ENCODE measurements at places on chromosomes 4 and X. TPM values are rescaled to one million over a fixed set of nuclear protein-coding genes. Genes with fewer than 3 reads are reported as not detected.

BANK1 gene
- 1.9 TPM for polyA plus RNA-seq

- peak; percentile 68 for DNase-seq
These were observed 18.5 kb upstream of the DRD5 start for GRCh38 chr4:9762823-9763475.

- DNase-seq: no peak
These were observed 166.6 kb downstream of the LHFPL1 start for GRCh38 chrX:112513154-112513553.

RBM41 gene
- 25.8 TPM for polyA plus RNA-seq

- DNase-seq: no peak
These were observed 727.6 kb upstream of the MAGEB2 start for GRCh38 chrX:29487714-29488113.

GRCh38 chr4:117479673-117480072 lies 394.3 kb upstream of the TRAM1L1 start:
- DNase-seq: no peak

DNA sequence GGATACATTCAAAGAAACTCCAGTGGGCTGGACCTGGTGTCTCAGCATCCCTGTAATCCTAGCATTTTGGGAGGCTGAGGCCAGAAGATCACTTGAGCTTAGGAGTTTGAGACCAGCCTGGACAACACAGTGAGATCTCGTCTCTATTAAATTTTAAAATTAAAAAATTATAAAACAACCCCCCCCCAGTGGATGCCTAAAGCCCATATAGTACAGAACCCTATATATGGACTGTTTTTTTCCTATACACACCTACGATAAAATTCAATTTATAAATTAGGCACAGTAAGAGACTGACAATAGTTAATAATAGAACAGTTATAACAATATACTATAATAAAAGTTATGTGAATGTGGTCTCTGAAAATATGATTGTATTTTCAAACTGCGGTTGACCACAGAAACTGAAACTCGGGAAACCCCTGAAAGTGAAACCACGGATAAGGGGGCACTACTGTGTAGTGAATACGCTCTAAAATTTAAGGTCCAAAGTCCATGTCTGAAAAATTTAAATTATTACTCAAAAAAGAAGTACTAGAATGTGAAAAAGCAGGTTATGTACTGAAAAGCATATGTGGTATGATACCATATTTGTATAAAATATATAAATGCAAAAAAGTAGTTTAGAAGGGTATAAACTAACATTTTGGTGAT lies 2.0 kb downstream of the SMIM14 start:
- peak; percentile 20 for DNase-seq

TRO gene
- 96.3 TPM for polyA plus RNA-seq

INTU gene
- polyA plus RNA-seq: 42.3 TPM

DNA sequence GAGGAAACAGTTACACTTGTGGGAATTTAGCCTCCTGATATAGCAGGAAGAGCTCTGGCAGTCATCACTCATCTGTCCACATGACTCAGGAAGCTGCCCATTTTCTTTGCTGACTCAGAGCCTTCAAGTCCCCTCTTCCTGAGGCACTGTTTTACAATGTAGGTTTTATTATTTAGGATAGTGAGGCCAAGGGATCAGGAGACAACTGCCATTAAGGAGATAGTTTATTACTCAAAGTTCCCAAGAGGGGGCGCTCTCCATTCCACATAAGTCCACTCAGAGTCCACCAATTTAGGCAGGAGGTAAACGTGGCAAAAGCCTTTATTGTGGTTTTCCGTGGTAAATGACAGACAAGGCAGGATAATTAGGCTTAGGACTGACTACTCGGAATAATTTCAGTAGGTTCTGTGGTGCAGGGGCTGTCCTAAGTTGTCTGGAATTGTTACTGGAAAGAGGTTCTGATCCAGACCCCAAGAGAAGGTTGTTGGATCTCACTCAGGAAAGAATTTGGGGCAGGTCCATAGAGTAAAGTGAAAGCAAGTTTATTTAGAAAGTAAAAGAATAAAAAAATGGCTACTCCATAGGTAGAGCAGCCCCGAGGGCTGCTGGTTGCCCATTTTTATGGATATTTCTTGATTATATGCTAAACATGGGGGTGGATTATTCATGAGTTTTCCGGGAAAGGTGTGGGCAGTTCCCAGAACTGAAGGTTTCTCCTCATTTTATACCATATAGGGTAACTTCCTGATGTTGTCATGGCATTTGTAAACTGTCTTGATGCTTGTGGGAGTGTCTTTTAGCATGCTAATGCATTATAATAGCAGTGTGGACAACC lies 96.0 kb upstream of the RAB40AL start:
- no peak for DNase-seq

- DNase-seq: no peak
These were observed 98.7 kb upstream of the KIT start for GRCh38 chr4:54558889-54559677.

- no peak for DNase-seq
These were observed 136.5 kb downstream of the NR3C2 start for GRCh38 chr4:148305751-148306150.

EFNB1 gene
- 56.4 TPM for polyA plus RNA-seq

NWD2 gene
- polyA plus RNA-seq: not detected

ABCD1 gene
- 6.1 TPM for polyA plus RNA-seq

CSAG1 gene
- not detected for polyA plus RNA-seq

DNA sequence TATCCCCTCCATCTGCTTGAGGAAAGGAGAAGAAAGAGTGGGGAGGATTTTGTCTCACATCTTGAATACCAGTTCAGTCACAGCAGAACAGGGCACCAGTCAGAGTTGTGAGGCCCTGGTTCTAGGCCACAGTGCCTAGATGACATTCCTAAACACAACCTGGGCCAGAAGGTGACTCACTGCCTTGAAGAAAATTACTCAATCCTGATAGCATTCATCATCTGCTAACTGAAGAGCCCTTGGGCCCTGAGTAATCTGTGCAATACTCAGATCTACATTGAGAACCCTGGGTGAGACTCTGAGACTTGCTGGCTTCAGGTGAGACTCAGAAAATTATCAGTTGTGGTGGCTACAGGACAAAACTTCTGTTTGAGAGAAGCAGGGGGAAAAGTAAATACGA lies 20.5 kb upstream of the PRR32 start:
- no peak for DNase-seq

DNA sequence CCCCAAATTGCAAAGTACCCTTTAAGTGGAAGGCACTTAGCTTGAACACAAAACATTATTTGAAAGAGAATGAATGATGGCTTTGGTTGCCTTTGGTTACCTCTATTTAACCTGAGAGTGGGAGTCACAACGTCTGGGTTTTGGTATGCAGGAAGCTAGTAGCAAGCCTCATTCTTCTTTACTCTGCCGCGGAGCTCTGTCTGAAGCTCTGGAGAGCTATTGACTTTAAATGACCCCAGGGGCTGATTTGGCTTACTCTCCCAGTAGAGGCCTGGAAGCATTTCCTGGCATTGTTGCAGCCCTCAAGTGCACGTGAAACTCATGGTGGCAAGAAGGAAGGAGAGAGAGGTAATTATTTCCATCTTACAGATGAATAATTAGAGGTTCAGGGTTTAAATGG lies 81.8 kb upstream of the MAGEA4 start:
- peak; percentile 3 for DNase-seq

RAB33A gene
- polyA plus RNA-seq: 1.4 TPM

GRCh38 chrX:40209951-40210617 lies 112.3 kb upstream of the BCOR start:
- no peak for DNase-seq

LIMCH1 gene
- polyA plus RNA-seq: 123 TPM

HSFX4 gene
- polyA plus RNA-seq: not detected

DNA sequence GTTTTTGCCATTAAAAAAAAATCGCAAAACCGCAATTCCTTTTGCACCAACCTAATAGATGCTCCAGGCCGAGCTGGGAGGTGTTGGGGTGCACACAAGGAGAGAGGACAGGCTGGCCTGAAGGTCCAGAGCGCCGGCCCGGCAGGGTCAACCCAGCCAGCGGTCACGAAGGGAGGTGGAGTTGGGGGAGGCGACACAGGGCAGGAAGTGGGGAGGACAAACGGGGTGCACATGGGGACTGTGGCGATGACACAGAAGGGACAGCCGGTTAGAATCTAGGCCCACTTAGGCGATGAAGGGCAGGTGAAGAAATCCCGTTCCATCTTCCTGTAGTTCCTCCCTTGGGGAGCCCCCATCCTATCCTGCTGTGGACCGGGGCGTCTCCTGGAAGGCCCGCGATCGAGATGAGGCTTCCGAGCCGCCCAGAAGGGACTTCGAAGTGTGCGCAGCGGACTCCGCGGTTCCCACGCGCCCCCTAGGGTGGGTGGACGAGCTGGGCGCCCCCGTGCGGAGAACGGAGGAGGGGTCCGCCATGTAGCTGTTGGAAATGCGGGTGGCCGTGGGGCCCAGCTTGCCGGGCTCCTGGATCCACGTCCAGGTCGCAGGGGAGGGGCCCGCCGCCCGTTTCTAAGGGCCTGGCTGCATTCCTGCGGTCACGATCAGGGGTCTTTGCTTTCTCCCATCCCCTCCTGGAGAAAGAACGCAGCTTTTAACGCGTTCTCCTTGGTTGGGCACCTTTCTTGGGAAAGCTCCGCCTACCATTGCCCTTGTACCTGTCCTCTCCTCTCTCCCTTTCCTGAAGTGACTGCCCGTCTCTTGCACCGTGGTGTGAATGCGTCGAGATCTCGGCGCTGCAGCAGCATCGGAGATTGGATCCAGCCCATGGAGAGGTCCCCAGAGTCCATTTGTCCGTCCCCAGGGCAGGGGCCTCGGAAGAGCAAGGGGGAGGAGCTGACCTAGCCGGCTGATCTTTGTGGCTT lies 17.0 kb upstream of the HPF1 start:
- no peak for DNase-seq

TMSB15B gene
- 43.9 TPM for polyA plus RNA-seq

- no peak for DNase-seq
These were observed 36.3 kb downstream of the IL21 start for GRCh38 chr4:122584519-122584918.

GRCh38 chr4:120317713-120318112 lies 251.1 kb upstream of the MAD2L1 start:
- DNase-seq: peak; percentile 90

- DNase-seq: peak; percentile 48
These were observed 637.8 kb upstream of the ADGRL3 start for GRCh38 chr4:60562334-60562733.

Measured in right lung (tissue), 10 donors.